Activated naive CD8-positive, alpha-beta T cell treated with anti-CD3 and anti-CD28 coated beads, Interleukin-2, amount 10 ng/mL, durations not matched to agents 7 days and 5 days (primary cell): ENCODE measurements at places on chromosomes 13 and 19.
A peak's percentile ranks its signal among the peaks of the same experiment; 100 is the strongest.

DNA sequence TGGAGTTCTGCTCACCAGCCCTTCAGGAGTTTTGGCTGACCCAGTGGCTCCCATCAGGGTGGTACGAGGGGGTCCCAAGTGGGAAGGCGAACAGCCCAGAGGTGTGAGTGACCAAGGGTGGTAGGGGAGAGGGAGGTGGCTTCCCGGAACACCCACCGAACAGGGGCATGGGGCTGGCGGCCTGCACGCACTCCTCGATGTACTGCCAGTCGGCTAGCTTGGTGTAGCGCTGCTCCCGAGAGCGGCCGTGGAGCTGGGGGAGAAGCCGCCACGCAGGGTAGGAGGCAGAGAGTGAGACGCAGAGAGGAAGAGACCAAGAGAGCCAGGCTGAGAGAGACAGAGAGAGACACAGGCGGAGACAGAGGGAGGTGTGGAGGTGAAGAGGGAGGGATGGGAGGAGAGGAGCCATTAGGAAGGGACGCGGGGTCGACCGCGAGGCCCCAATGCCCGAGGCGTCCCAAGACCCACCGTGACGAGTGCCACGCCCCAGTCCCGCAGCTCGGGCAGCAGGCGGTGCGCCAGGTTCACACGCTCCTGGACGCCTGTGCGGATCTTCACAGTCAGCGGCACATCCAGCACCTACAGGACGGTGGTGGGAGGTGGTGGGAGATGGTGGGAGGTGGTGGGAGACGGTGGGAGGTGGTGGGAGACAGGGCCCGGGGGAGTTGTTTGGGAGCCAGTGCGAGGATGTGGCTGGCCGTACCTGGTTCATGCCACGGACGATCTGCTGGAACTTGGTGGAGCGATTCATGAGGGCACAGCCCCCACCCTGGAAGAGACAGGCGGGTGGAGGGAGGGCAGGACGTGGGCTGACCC is 2.3 kb upstream of the PRR22 start:
- H3K36me3 ChIP-seq = peaks cover 8% of the 10 kb centered on the region
- DNase-seq = no peak
- no peak overlapping the region for H3K4me3 ChIP-seq
- H3K27me3 ChIP-seq = no peaks in the 10 kb centered on the region
- peaks cover 5% of the 10 kb centered on the region for H3K4me1 ChIP-seq

- no peak overlapping the region for H3K27ac ChIP-seq
- no peaks in the 10 kb centered on the region for H3K4me1 ChIP-seq
- no peak for DNase-seq
- peaks cover 4% of the 10 kb centered on the region for H3K27me3 ChIP-seq
- H3K36me3 ChIP-seq = no peaks in the 10 kb centered on the region
- no peak overlapping the region for H3K4me3 ChIP-seq
Measured at GRCh38 chr19:31330237-31330636, 19.0 kb downstream of the TSHZ3 start.

DNA sequence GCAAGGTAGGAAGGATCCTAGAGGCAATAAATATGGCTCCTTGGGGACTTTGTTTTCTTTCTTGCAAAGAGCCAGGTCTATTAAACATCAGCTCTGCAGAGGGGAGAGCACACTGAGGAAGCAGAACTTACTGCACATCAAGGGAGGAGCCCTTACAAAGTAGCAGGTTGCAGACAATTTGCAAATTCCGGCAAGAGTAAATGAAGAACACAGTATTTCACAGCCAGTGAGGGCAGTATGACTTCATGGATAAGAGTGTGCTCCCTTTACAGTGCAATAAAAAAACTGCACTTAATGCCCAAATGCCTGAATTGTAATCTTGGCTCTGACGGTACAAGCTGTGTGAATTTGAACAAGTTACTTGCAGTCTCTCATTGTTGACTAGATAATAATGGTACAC is 75.5 kb downstream of the STARD13 start:
- H3K4me1 ChIP-seq = peaks cover 18% of the 10 kb centered on the region
- H3K27me3 ChIP-seq = peaks cover 14% of the 10 kb centered on the region
- no peak overlapping the region for H3K27ac ChIP-seq
- no peaks in the 10 kb centered on the region for H3K36me3 ChIP-seq
- DNase-seq = no peak

- no peak overlapping the region for H3K27ac ChIP-seq
- no peak for DNase-seq
Measured at GRCh38 chr13:93635616-93636032, 409.0 kb downstream of the GPC6 start.

DNA sequence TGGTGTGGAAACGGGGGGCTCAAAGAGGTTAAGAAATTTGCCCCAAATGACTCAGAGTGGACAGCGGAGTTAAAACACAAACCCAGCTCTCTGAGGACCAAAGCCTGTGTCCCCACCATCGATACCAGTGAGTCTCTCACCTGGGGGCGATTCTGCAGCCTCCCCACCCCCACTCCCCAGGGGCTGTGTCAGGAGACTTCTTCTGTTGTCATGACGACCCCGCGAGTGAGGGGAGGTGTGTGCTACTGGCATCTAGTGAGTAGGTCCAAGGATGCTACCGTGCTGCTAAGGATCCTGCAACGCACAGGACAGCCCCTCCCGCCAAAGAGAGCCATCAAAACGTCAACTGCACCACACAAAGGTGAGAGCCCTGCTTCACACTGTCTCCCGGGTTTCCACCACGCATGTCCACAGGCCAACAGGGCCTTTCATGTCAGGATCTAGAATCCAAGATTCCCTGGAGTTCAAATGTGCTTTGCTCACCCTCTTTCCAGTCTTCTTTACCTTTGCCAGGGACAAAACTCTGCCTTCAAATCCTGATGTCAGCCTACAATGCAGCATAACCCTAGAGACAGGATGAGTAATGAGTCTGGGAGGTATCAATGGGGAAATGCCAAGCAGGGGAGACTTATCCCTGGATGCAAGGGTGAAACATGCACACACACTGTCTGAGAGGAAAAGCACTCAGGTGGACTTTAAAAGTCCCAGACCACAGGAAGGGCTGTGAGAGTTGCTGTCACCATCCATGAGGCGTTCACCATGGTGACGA is 3.9 kb downstream of the RANBP3 start:
- no peak overlapping the region for H3K4me3 ChIP-seq
- no peak for DNase-seq
- H3K27me3 ChIP-seq = no peaks in the 10 kb centered on the region
- peak overlapping the region; percentile 74 for H3K27ac ChIP-seq
- H3K36me3 ChIP-seq = peaks cover 23% of the 10 kb centered on the region
- H3K4me1 ChIP-seq = peaks cover 47% of the 10 kb centered on the region

DNA sequence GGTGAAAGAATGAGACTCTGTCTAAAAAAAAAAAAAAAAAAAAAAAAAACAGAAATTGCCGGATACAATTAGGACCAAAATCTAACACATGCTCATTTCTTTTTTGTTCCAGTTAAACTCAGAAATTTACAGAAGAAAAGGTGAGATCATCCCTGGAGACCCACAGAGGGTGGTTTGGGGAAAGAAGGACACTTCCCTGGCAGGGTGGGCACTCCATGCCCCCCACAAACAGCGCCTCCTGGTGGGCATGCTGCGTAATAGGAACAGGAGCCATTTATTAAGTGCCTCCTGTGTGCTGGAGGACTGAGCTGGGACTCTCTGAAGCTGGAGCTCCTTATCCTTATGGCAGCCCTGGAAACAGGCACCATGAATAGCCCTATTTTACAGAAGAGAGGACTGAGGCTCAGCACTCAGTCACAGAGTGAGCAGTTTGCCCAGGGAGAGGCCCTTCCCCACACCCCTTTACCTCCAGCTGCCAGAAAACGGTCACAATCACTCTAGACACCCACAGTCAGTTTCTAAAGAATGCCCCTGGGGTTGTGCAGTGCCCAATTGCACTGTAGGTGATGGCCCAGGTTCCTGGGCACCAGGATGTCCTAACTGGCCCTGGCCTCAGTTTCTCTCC is 10.1 kb downstream of the C19orf38 start:
- H3K4me3 ChIP-seq = no peak overlapping the region
- H3K36me3 ChIP-seq = no peaks in the 10 kb centered on the region
- H3K27ac ChIP-seq = no peak overlapping the region
- peak; percentile 65 for DNase-seq
- H3K27me3 ChIP-seq = no peaks in the 10 kb centered on the region
- peaks cover 4% of the 10 kb centered on the region for H3K4me1 ChIP-seq

DNA sequence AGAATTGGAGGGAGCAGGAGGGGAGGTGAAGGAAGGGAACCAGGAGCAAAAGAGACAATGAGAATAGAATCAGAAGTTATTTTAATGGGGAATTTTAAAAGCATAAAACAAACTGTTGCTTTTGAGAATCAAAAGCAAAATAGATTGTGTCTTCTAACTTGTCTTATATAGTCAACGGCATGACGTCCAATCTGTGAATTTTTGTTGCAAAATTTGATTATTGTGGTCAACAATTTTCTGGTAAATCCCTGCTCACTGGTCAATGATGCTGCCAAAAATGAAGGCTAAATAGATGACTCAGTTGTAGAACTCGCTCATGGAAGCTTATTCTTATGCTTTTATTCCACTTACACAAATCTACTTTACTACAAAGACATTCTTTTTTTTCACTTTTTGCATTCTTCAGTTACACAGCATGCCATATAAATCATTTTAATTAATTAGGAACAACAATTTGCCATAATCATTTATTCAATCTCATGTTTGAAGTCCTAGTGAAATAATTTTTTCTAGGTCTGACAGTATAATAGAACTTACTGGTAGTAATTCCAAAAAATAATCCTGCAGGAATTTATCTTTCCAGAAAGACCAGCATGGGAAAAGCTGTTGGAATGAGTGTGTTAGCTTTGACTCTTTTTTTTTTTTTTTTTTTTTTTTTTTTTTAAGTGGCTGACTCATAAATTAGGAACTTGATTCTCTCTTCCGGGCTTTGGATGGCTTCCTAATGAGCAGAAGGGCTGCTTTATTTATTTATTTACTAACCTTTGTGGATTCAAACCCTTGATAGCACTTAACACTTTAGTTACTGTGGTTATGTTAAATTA is 256.9 kb downstream of the SPRY2 start:
- no peak overlapping the region for H3K27ac ChIP-seq
- no peak overlapping the region for H3K4me3 ChIP-seq
- no peaks in the 10 kb centered on the region for H3K36me3 ChIP-seq
- H3K4me1 ChIP-seq = no peaks in the 10 kb centered on the region
- no peaks in the 10 kb centered on the region for H3K27me3 ChIP-seq
- DNase-seq = no peak

GRCh38 chr13:98108341-98108740 is 34.6 kb upstream of the FARP1 start:
- H3K27me3 ChIP-seq = peaks cover 2% of the 10 kb centered on the region
- H3K4me3 ChIP-seq = no peak overlapping the region
- H3K4me1 ChIP-seq = no peaks in the 10 kb centered on the region
- H3K27ac ChIP-seq = no peak overlapping the region
